Foreskin keratinocyte (primary cell): ENCODE measurements at places on chromosomes 3 and 15. TPM values are rescaled to one million over a fixed set of nuclear protein-coding genes. Genes with fewer than 3 reads are reported as not detected.

ELP6 gene
- 52.3 and 55.5 TPM in 2 replicates for polyA plus RNA-seq

MYO5C gene
- 0.08 and 0.28 TPM in 2 replicates for polyA plus RNA-seq

PRR20G gene
- 0.20 and 0.27 TPM in 2 replicates for polyA plus RNA-seq

- no peak for DNase-seq
Measured at GRCh38 chr15:78810003-78810361, 1.3 kb downstream of the ADAMTS7 start.

DNA sequence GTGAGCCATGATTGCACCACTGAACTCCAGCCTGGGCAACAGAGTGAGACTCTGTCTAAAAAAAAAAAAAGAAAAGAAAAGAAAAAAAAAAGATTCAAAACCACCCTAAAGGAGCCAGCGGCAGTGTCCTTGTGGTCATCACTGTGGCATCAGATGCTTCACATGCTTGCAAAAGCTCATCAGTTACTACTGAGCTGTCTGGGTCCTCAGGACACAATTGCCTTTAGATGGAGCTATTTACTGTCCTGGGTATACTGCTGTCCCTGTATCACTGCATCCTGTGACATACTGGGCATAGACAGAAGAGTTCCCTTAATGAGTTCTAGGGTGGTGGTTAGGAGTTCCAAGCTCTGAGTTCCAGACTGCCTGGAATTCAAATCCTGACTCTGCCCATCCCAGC, 85.8 kb downstream of the LINGO1 start:
- no peak for DNase-seq

GRCh38 chr15:66912001-66912400, 153.4 kb upstream of the SMAD3 start:
- no peak for DNase-seq

CD86 gene
- polyA plus RNA-seq = 0.61 and 0.68 TPM in 2 replicates

MESP2 gene
- polyA plus RNA-seq = 1.2 TPM in 2 replicates

- DNase-seq = no peak
Measured at GRCh38 chr15:45234562-45235235, 17.3 kb upstream of the SLC28A2 start.
